ENCODE measurements at places on chromosomes 5 and 9.

GRCh38 chr5:88833371-88834130 lies 49.4 kb downstream of the MEF2C start:
- DNase-seq: peak; percentile 25

DNA sequence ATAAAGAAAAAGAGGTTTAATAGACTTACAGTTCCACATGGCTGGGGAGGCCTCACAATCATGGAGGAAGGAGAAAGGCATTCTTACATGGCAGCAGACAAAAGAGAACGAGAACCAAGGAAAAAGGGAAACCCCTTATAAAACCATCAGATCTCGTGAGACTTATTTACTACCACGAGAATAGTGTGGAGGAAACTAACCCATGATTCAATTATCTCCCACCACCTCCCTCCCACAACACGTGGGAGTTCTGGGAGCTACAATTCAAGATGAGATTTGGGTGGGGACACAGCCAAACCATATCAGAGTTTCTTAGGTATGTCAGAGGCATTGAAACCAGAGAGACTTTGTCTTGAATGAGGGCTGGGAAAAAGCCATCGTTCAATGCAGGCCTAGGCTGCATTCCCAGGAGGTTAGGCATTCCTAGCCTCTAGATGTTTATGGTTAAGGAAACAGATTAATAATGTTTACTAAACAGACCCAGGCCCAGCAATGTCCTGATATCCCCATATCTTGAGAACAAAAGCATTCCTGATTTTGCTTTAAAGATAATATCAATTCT lies 7.5 kb upstream of the PAIP1 start:
- no peak for DNase-seq

DNA sequence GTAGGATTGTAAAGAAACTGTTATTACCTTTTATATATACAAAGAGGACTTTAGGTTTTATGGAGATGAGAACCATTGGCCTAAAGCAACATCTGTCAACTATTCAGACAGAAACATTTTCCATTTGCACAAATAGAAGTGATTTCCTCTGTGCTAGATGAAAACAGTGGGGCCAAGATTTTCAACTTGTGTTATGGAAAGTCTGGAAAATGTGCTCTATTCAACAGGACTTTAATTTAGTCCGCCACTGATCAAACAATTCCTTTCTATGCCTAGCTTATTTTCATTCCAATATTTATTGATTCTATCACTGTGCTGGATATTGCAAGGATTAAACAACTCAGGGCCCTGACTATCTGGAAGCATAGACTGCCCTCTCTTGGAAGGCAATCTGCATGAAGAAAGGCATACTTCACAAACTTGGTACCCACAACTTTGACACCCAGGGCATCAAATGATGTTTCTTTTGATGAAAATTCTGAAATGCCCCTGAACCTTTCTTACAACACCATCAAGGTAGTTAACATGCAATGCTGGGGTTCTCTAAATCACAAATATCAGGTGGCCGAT lies 126.6 kb upstream of the HMHB1 start:
- no peak for DNase-seq

DNA sequence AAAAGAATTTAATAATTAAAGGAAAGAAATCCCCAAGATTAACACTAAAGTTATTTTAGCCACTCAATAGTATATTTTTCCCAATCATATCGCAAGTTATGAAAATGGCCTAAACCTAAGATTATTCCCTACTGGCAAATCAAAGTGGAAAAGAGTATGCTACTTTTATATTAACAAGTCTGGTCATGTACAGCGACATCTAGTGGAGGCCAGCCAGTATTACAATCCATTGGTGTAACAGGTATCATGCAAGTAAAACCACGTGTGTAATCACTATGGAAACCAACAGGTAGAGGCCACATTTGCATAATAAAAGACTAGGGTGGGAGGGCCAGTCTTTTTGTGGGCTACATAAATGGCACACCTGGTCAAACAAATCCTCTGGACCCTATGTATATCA lies 976.4 kb upstream of the CDH9 start:
- no peak for DNase-seq

- no peak for DNase-seq
These were observed 11.5 kb upstream of the CARD19 start for GRCh38 chr9:93084471-93084881.

DNA sequence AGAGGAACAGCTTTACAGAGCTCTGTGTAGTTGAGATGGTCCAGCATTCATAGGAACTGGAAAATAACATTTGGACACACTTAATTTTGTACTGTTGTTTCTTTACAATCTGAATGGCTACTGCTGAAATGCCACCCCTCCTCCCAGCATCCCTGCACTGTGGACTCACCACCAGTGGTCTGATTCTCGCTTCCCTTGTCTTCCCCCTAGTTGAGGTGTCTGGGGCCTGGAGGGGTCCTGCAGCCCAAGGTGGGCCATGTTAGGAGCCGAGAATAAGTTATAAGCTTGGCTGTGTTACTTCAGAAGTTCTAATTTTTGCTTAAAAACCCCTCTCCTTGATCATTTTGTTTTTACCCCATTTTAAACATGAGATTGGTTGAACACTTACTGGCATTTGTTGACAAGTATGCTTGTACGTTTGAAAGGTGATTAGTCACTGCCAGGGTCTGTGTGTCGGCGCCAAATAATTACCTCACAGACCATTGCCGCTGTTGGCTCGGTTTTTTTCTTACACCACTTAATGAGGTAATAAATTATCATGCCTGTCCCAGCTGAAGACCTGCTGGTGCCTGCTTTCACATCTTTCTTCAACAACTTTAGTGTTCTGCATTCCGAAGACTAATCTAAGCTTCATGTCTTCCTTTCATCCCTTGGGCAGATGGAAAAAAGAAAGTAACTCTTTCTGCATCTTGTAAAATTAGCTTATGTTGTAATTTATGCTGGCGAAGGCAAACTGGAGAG lies 65.8 kb downstream of the MCCC2 start:
- DNase-seq: no peak

DNA sequence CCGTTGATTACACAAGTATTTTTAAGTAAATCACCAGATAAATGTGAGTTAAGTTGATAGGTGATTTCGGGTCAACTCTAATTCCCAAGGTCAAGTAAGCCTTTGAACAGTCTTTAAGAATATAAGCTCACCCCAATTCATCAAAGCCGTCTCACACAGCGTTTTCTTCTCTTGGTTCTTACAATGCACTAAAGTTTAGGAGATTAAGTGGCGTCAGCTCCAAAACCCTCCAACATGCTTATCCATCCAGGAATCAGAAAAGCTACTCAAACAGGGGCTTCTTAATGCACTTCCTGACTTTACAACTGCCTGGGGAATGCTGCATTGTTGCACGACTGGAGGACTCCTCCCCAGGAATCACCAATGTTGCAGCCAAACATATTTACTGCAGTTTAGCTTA lies 206.2 kb upstream of the EFNA5 start:
- no peak for DNase-seq

- DNase-seq: no peak
These were observed 48.5 kb upstream of the ANKRD18A start for GRCh38 chr9:38668791-38669466.

DNA sequence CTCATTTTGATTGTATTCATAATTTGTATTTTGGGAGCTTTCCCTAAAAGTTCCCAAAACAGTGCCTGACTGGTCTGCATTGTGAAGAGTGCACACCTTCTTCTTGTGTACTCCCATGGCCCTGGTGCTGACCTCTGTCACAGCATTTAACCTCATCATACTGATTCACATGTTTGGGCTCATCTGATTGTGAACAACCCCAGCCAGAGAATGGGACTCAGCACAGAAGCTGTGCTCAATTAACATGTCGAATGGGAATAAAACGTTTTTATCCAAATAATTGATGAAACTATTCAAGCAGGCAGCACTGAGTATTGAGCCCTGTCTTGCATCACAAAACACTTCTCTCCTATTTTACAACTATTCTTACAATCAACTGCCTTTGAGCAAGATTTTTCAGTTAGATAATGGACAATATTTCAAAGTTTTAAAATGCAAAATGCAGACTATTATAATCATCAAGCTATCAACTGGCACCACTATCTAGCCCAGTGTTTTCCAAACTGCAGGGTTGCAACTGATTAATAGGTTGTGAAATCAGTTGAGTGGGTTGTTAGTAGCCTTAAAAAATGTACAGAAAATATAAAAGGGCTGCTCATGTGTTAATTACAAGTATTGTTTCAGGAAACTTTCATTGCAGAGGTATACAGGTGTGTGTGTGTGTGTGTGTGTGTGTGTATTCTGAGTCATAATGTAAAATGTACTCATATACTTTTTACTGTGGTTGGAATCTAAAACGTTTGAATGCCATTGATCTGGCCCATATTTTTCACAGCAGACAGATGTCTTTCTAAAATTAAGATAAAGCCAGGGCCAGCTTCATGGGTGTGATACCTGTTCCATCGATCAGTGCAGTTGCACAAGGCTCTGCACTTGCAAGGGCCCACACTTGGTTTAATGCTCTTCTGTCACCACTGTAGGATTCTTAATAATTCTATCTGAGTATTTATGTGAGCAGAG lies 190.5 kb downstream of the PIK3R1 start:
- DNase-seq: no peak

GRCh38 chr9:136501686-136502085 lies 18.8 kb upstream of the SEC16A start:
- DNase-seq: no peak

- no peak for DNase-seq
These were observed 51.1 kb downstream of the P4HA2 start for GRCh38 chr5:132176521-132176945.

- no peak for DNase-seq
These were observed 120.6 kb downstream of the SEMA6A start for GRCh38 chr5:116453988-116454411.

DNA sequence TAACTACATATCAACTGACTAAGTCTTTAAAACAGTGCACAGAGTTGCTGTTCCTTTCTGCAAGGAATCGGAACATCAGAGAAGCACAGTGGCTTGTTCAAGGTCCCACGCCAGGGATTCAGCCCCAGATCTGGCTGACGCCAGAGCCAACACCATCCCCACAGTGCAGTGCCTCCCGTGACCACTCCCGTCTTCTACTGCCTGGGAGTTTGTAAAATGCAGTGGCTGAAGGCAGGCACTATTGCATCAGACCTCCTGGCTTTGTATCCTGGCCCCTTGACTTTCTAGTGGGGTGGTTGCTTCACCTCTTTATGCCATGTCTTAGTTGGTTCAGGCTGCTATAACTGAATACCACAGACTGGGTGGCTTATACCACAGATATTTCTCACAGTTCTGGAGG lies 131.0 kb downstream of the NSG2 start:
- DNase-seq: no peak

DNA sequence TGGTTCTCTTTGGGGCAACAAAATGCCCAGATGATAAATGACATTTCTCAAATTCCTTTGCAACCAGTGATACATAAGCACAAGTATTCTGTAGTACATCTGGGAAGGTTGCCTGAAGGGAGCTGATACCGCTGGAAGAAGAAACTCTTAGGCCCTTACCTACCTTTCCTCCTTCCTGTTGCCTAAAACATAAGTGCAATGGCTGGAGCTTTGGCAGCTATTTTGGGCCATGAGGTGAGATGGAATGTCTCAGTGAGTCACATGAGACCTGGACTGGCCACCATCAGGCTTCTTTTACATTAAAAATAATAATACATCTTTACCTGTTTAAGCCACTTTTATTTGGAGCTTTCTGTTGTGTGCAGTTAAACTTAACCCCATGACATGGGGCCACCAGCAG lies 11.2 kb upstream of the ADGRD2 start:
- no peak for DNase-seq

DNA sequence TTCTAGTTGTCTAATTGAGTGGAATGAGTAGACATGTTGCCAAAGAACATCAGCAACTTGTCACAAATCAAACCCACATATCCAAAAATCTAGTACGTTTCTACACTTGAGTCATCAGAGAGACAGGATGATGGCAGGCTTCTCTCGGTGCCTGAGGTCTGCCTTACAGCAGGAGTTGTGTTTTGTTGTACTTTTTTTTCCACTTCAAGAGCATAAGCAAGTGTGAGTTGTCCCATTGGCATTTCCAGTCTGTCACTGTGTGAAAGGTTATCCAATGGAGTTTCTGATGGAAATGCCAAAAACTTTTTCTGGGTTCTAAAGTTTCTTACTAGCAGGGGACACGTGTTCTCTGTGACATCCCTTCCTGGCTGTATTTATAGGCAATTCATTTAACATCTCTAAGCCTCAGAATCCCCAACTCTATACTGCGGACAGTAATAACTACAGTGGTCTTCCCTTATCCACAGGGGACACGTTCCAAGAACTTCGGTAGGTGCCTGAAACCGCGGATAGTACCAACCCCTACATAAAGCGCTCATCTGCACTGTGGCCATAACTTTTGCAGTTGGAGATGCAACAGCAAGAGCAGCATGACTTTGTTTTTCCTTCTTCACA lies 246.5 kb downstream of the SYK start:
- DNase-seq: peak; percentile 22

- no peak for DNase-seq
These were observed 349.2 kb downstream of the GADD45G start for GRCh38 chr9:89953824-89954615.

DNA sequence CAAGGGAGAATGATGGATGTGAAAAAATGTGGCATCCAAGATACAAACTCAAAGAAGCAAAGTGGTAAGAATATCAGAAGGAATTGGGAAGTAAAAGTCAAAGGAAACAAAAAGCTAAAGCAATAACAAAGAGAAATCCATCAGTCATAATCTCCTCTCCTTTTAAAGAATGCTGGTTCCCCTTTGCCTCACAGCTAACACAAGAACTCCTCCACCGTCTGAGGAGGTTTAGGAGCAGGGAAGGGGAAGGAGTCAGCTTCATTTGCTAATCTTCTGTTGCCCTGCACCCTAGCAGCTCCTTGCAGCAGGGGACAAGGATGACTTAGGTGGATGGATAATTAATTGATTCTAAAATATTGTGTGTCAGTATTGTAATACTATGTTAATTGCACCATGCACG lies 16.4 kb downstream of the CD274 start:
- DNase-seq: no peak

- DNase-seq: no peak
These were observed 295.5 kb upstream of the SMC2 start for GRCh38 chr9:103798620-103799019.

GRCh38 chr9:70625078-70625477 lies 210.6 kb upstream of the KLF9 start:
- DNase-seq: no peak

GRCh38 chr9:100099722-100100042 lies 639 bp downstream of the INVS start:
- no peak for DNase-seq

DNA sequence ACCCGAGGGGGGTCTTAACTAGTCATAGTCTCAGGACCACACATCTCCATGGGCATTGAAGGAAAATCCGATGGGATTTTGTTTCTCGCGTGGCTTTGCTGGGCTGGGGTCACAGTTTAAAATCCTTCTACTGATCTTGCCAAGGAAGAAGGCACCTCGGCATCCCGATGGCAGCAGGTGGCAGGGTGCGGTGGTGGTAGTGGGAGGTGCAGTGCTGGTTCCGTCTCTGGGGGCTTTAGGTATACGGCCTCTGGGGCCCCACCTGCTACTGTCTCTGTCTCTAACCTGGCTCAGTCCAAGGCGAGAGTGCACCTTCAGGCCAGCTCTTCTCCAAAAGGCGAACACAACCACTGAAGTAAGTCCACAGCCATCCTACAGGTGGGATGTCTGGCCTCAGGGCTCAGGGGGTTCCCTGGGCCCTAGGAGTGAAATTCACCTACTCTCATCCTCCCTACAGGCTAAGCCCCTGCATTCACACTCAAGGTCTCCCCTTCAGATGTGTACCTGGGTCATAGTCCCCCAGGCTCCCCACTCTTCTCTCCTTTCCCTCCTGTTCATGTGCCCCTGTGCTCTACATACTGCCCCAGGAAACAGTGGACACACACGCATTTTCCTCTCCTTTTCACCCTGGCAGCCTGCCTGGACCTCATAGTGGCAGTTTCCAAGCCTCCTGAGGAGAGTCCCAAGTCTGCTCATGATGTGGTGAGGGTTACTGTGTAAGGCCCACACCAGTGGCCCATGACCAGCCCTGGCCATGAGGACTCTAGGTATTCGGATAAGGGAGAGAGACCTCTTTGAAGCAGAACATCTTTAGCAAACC lies 736 bp upstream of the FCN2 start:
- DNase-seq: no peak

Data from CD14-positive monocyte (primary cell).